ENCODE measurements at places on chromosomes 6 and 20. TPM values are rescaled to one million over a fixed set of nuclear protein-coding genes. Genes with fewer than 3 reads are reported as not detected.
A peak's percentile ranks its signal among the peaks of the same experiment; 100 is the strongest.

DNA sequence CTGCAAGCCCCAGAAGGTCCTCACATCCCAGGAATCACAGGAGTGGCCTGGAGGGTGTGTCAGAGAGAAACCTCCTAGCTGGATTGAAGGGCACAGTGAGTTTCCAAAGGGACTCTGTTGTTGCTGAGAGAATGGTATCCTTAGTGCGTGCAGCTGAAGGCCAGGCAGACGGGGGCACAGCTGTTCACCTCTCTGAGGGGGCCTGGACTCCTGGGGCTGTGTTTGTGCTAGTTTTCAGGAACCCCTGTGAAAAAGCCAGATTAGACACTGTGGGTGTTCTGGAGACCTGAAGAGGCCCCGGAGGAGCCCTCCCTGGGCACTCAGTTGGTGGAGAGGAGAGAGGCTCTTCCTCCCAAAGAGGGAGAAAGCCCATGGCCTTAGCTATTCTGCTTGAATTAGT is 223.4 kb downstream of the FARS2 start:
- DNase-seq = no peak

Gene HLA-DRB5
- polyA plus RNA-seq = not detected

- DNase-seq = peak; percentile 4
Measured at GRCh38 chr6:112906726-112907125, 559.6 kb downstream of the RFPL4B start.

Gene CRISP2
- polyA plus RNA-seq = not detected

Gene ADGRB3
- polyA plus RNA-seq = not detected

- no peak for DNase-seq
Measured at GRCh38 chr20:51651921-51652549, 109.5 kb upstream of the NFATC2 start.

DNA sequence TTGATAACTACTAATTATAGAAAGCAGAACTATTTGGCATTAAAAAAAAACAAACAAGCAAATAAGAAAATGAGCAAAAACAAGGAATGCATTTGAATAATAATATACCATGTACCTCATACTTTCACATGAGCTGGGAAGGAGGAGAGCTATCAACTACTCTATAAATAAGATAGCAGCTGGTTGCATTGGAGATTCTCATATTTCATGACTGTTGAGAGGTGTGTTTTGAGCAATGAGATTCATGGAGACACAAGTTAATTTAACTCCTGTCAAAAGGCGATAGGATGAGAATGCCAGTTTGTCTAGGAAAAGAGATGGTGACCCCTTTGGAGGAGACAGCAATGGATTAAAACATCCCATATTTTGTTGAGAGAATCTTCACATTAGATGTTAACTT is 348.8 kb upstream of the SPTLC3 start:
- no peak for DNase-seq

Gene ZSCAN12
- 2.6 TPM for polyA plus RNA-seq

DNA sequence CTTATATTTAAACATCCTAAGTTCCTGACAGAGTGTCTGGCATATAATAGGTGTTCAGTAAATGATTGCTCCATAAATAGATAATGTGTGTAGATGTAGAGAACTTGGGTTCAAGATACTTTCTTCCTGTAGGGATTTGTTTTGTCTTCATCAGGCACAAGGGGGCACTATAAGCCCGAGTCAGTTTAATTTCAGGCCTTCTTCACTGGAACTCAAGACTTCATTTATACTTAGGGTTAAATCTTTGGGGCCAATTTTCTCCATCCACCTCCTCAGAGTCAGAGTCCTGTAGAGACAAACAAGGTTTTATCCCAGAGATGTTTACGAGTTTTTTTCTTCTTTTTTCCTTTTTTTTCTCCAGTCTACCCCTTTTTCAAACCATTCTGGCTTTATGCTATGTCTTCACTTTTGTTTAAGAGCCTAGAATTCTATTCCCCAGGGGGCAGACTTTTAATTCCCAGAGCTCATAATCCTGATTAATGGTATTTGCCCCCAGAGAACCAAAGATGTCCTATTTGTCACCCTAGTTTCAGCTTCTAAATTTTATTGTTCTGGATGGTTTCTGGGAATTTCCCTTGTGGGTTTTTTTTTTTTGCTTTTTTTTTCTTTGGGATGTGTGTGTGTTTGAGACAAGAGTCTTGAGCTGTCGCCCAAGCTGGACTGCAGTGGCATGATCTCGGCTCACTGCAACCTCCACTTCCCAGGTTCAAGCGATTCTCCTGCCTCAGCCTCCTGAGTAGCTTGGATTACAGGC is 88.4 kb downstream of the HFE start:
- peak; percentile 72 for DNase-seq

- DNase-seq = no peak
Measured at GRCh38 chr6:27422651-27423332, 34.2 kb downstream of the ZNF391 start.

Gene SUMO4
- polyA plus RNA-seq = 0.10 TPM

Gene EGFL8
- 10.0 TPM for polyA plus RNA-seq

Gene SUPT3H
- 32.4 TPM for polyA plus RNA-seq

DNA sequence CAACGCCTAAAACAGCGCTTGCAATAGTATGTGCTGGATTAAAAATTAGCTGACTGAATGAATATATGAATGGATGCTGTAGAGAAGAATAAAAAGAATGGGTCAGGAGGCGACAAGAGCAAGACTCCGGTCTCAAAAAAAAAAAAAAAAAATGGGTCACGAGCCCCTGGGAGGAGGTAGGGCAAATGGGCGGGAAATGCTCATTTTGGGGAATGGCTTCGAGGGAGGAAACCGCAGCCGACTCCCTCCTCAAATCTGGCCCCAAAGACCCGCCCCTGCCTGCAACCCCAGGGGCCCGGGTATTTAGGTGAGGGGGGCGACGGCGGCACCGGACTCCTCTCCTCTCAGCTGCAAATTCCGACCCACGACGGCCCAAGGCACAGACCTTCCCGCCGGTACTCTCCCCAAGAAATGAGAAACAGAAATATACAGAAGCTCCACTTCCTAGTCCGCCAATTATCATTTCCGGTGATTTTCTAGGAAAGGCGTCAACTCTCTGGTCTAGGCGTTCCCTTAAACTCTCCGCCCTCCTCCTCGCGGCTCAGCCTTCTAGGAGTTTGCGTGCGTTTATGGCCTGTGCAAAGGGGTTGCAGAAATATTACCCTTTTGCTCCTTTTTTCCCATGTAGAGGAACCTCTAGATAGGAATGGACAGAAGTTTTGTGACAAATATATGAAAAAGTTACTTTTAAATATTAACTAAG is at the start of gene ZNF311:
ZNF311 (minus strand) TSS at position 133 of the 703 bp plus-strand sequence. CDS start 1,361 bp downstream, outside the sequence.
- no peak for DNase-seq

DNA sequence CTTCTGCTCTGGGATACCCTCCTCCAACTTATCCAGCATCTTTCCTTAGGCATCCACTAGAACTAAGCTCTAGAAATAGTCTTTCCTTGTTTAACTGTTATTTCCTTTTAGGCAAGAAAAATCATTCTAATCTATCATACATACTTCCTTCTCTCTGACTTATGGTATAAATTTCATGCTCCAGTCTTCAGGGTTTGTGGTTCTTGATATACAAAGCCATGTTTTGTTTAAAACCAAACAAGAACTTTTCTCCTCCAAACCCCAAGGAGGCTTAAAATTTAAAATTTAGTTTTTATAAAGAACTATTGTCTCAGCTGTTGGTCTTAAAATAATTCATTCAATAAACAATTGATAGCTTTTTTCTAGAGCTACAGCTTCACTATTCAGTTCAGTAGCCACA is 77.2 kb downstream of the CD164 start:
- DNase-seq = no peak

Gene BCAS4
- 8.0 TPM for polyA plus RNA-seq

Gene PHACTR3
- polyA plus RNA-seq = not detected

DNA sequence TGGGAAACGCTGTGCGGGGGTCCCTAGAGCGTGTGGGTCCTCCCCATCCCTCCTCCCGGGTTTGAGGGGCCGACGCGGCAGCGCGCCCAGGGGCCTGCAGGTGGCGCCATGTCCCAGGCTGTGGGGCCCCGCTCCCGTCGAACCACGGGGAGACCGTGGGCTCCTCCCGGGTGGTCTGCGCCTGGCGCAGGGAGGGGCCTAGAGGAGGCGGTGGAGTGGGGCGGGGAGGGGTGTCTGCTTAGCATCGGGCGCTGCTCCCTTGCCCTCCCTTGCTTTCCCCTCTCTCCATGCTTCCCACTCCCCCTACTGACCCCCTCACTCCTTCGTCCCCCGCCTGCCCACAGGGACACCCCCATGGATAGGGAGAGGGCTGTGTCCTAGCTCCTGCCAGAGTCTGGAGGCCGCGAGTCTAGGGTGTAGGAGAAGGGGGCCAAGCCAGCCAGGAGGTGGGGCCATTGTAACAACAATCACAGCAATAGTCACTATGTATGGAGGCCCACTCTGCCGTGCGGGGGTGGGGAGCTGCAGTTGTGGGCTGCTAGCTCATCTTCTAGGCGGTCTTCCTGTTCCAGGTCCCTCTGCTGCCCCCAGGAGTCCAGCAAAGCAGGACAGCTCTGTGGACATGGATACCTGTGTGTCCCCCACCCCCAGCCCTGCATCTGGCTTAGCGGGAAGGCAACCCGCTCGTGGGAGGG is 51.7 kb downstream of the CHMP4B start:
- peak; percentile 76 for DNase-seq

Gene XKR7
- not detected for polyA plus RNA-seq

GRCh38 chr6:105184921-105185320 is 5.1 kb upstream of the POPDC3 start:
- no peak for DNase-seq

DNA sequence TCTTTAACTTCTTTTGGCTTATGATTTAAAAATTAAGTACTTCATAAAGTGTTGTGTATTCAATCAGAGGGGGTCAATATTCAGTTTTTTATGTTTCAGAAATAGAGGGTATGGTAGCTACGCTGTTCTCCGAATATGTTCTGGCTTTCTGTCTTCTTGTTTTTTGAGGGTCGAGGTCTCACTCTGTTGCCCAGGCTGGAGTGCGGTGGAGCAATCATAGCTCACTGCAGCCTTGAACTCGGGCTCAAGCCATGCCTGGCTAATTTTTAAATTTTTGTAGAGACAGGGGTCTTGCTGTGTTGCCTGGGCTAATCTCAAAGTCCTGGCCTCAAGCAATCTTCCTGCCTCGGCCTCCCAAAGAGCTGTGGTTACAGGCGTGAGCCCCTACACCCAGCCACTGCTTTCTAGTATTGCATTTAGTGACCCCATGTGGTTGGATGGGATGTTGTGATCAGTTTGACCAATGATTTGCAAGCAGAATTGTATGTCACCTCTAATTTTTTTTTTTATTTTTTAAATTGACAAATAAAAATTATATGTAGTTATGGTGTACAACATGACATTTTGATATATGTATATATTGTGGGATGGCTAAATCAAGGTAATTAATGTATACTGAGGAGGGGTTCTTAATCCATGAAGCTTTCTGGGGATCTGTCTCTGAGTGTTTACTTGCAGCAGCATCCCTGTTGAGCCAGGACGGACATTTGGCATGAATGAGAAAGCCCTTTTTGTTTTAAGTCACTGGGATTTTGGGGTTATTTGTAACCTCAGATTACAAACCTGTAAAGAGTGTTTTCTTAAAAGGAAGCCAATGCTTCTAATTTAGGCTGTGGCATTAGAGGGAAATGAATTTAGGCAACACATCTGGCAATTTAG is 38.5 kb upstream of the DEK start:
- DNase-seq = peak; percentile 48

Gene PRSS35
- polyA plus RNA-seq = not detected

DNA sequence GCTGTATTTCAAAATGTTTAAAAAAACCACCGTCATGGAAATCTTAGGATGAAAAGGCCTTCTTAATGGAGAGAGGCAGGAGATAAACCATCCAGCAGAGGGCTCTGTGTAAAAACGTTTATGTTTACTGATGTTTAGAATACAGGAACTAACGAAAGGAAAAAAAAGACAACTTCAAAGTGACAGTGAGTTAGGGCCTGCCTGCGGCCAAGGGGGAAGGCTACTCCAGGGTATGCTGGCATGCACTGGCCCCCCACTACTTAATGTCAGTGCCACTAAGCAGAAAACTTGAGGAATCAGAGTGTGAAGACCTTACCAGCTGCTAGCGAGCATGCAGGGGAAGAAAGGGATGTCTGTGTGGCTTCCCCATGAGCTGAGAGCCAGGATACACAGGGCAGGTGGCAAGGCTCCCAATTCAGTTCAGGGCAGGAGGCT is 47.7 kb downstream of the AKAP7 start:
- peak; percentile 35 for DNase-seq

Gene CEP43
- polyA plus RNA-seq = 29.3 TPM

- peak; percentile 77 for DNase-seq
Measured at GRCh38 chr20:7585126-7585679, 355.1 kb downstream of the HAO1 start.

DNA sequence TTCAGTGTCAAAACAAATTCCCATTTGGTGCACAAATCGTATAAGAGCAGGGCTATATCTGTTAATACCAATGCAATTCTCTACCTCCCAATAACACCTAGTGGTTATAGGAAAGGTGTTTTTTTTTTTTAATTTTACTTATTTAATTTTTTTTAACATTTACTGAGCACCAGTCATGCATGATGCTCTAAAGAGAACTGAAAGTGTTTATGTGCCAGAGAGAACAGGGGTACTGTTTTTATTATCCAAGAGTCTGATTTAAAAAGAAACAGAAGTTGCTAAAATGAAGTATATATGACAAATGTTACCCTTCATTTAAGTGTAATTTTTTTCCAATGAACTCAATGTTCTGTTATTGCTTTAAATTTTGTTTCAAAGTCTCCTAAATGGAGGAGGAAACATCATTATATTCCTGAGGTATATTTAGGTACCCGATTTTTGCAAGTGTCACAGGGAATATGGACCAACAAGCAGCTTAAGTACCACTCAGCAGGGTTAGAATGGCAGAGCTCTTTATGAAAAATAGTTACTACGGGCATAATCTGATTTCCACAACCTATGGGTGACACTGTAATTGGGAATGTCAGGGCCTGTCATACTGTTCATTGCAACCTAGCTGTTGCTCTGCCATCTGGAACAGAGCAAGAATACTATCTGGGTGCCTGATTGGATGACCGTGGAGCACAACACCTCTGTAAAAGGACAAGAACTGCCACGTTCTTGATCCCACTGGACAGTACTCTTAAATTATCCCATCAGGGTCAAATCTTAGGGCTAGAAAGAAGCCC is 195.4 kb downstream of the KHDRBS2 start:
- DNase-seq = no peak

Gene GLP1R
- not detected for polyA plus RNA-seq

Gene SIRPD
- polyA plus RNA-seq = not detected

- DNase-seq = no peak
Measured at GRCh38 chr6:108465098-108465495, 95.6 kb upstream of the FOXO3 start.

- no peak for DNase-seq
Measured at GRCh38 chr6:111481836-111482187, 1.2 kb downstream of the REV3L start.
